ENCODE measurements at places on chromosomes 13 and 19.

DNA sequence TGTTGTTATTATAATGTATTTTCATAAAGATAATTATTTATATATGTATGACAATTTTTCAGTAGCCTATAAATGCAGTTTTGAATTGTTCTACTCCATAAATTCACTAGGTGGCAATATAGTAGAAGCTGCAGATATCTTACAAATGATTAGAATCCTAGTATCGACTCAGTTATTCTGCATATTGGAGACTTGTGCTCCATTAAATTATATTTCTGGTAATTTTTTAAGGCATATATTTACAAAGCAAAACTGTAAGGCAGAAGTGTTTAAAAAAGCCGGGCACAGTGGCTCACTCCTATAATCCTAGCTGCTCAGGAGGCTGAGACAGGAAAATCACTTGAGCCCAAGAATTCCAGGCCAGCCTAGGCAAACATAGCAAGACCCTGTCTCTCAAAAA, 58.7 kb downstream of the DPY19L3 start:
- DNase-seq = peak; percentile 6

GRCh38 chr19:38924388-38924787, 6.2 kb downstream of the SARS2 start:
- DNase-seq = no peak

- DNase-seq = no peak
These were observed 8.3 kb downstream of the F7 start for GRCh38 chr13:113113846-113114271.

- DNase-seq = no peak
These were observed 12.8 kb downstream of the RGCC start for GRCh38 chr13:41470196-41470595.

DNA sequence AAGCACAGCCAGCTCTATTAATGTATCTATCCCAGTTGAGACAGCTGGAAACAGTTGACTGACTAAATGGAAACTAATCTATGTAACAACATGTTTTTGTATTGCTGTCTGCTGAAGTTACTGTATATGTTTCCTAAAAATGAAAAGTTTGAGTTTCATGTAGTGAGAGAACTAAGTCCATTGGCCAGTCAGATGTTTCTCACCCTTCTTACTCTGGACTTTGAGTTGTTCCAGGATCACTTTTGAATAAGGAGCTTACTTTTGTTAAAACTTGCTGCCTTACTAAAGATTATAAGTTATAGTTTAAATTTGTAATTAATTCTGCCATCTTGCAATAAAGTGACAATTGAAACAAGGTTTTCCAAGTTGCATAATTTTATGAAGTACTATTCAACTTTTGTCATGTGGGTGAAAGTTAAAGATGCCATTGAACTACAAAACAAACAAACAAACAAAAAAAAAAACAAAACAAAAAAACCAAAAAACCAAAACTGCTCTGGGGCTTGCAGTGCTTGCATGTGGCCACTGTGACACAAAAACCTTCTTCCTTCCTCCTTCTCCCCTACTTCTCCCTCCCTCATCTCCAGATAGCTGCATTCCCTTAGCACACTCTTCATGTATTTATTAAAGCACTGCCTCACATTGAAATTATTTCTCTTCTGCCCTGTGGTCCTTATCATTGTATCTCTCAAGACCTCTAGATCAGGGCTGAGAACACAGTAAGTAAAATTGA, 15.3 kb downstream of the WDFY2 start:
- DNase-seq = no peak

All from NCI-H748 treated with DMSO at 0.1 percent for 48 hours (cell line).